Glutamatergic neuron (in vitro differentiated cells): ENCODE measurements at places on chromosomes 1 and 21. TPM values are rescaled to one million over a fixed set of nuclear protein-coding genes. Genes with fewer than 3 reads are reported as not detected.

Gene ZNF593OS
- 4.2 TPM for total RNA-seq

Gene PRAMEF15
- total RNA-seq, result not detected

Gene OPRD1
- 1.2 TPM for total RNA-seq

Gene AMY1A
- total RNA-seq, result not detected

Gene AVPR1B
- total RNA-seq, result not detected

Gene CLCNKA
- total RNA-seq, result 0.34 TPM

Gene CRNN
- total RNA-seq, result not detected

Gene CRP
- total RNA-seq, result not detected

- no peak overlapping the region for H3K4me3 ChIP-seq
- H3K27ac ChIP-seq, result no peak overlapping the region
- no peak for DNase-seq
- no peaks in the 10 kb centered on the region for H3K4me1 ChIP-seq
- H3K36me3 ChIP-seq, result no peaks in the 10 kb centered on the region
- H3K27me3 ChIP-seq, result no peaks in the 10 kb centered on the region
Measured at GRCh38 chr1:169594391-169594790, 8.1 kb upstream of the F5 start.

- no peak overlapping the region for H3K27ac ChIP-seq
- no peaks in the 10 kb centered on the region for H3K4me1 ChIP-seq
- DNase-seq, result no peak
- no peaks in the 10 kb centered on the region for H3K27me3 ChIP-seq
- H3K4me3 ChIP-seq, result no peak overlapping the region
Measured at GRCh38 chr1:198575292-198575691, 34.8 kb upstream of the ATP6V1G3 start.

DNA sequence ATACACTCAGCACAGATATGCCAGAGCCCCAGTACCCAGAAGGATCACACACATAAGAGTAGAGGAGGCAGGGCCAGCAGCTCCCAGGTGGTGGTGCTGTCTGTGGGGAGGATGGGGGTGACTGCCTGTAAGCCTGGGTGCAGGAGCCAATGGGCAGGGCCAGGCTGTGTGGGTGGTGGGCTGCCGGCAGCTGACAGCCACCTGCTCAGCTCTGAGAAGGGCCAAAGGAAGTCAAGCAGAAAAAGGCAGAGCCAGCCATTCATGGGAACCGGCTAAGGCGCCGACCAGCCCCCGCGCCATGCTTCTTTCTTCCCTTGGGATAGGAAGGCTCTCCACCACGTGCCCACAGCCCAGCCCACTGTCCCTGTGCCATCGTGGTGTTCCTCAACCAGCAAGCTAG, 14.1 kb downstream of the PIK3C2B start:
- H3K36me3 ChIP-seq, result no peaks in the 10 kb centered on the region
- H3K4me3 ChIP-seq, result peak overlapping the region; percentile 47
- peaks cover 69% of the 10 kb centered on the region for H3K4me1 ChIP-seq
- peaks cover 11% of the 10 kb centered on the region for H3K27me3 ChIP-seq
- no peak for DNase-seq
- H3K27ac ChIP-seq, result peak overlapping the region; percentile 76

DNA sequence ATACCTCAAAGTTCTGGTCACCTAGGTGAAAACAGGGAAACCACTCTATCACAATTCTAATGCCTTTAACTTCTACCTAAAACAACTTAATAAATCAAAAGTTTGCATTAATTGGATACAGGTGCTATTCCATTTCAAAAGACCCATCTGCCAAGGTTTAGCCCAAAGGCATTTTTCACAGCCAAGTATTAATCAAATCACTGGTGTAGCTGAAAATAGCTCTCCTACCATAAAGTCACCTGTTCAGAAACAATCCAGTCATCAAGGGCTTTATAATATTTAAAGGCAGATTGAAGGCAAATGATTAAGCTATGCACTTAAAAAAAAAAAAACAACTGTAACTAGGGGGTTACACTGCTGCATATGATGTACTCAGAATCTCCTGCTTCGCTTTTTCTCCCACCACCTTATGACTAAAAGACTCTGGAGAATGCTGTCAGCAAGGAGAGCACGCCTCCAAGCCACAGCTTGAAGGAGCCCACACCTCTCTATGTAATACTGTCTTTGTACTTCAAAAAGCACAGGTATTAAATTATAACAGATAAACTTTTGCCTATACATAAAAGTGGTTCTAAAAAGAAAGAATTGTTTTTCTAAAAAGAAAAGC, 20.5 kb downstream of the KIAA0319L start:
- no peak overlapping the region for H3K27ac ChIP-seq
- H3K4me3 ChIP-seq, result no peak overlapping the region

DNA sequence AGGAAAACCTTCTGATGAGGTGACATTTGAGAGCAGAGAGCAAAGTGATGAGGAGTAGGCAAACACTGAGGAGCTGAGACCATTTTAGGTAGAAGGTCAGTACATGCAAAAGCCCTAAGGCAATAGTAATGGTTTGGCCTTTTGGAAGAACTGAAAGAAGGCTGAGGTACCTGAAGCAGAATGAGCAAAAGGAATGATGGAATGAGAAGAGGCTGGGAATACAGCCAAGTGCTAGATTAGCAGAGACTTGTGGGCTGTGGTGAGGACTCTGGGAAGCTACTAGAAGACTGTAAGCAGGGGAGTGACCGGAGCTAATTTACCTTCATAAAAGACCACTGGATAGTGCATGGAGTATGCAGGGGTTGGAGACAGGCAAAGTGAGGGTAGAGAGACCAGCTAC, 77.9 kb downstream of the GFI1 start:
- no peaks in the 10 kb centered on the region for H3K4me1 ChIP-seq
- H3K27me3 ChIP-seq, result peaks cover 2% of the 10 kb centered on the region
- H3K27ac ChIP-seq, result no peak overlapping the region
- no peak for DNase-seq
- H3K36me3 ChIP-seq, result peaks cover 10% of the 10 kb centered on the region

- no peak overlapping the region for H3K4me3 ChIP-seq
- H3K4me1 ChIP-seq, result peaks cover 41% of the 10 kb centered on the region
- H3K27me3 ChIP-seq, result no peaks in the 10 kb centered on the region
- peak overlapping the region; percentile 41 for H3K27ac ChIP-seq
Measured at GRCh38 chr1:214389734-214390133, 108.8 kb downstream of the SMYD2 start.

DNA sequence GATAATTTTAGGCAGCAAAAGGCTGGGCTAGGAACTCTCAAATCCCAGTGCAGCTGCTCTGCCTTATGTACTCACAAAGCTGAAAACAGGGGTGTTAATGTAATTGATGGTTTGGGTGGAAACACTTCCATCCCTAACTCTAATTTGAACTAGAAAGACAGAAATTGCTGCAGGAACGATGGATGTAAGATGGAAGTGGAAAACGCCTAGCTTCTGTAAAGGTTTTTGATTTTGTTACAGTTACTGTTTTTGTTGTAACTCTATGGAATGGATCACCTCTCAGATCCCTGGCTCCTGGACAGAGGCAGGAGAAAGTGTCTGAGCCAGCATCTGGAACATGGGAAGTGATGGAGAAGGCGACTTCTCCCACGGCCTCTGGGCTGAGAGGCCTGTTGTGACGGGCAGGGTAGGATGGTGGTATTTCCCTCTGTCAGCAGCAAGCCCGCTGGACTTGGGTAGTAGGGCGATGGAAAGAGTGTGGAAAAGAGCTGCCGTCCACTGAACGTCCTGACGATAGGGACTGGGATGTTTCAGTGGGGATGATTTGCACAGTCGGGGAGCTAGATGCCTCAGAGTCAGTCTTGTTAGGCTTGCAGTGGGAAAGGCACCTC, 1.6 kb downstream of the TRAF5 start:
- peaks cover 4% of the 10 kb centered on the region for H3K27me3 ChIP-seq
- H3K27ac ChIP-seq, result no peak overlapping the region
- peak overlapping the region; percentile 82 for H3K4me3 ChIP-seq
- no peak for DNase-seq
- no peaks in the 10 kb centered on the region for H3K36me3 ChIP-seq
- H3K4me1 ChIP-seq, result peaks cover 9% of the 10 kb centered on the region

GRCh38 chr1:28565726-28566125, 12.8 kb downstream of the TRNAU1AP start:
- H3K27ac ChIP-seq, result no peak overlapping the region
- no peaks in the 10 kb centered on the region for H3K27me3 ChIP-seq
- H3K4me1 ChIP-seq, result no peaks in the 10 kb centered on the region
- no peaks in the 10 kb centered on the region for H3K36me3 ChIP-seq
- H3K4me3 ChIP-seq, result no peak overlapping the region

- H3K27ac ChIP-seq, result no peak overlapping the region
- H3K4me1 ChIP-seq, result peaks cover 24% of the 10 kb centered on the region
- no peak overlapping the region for H3K4me3 ChIP-seq
- peaks cover 2% of the 10 kb centered on the region for H3K27me3 ChIP-seq
- H3K36me3 ChIP-seq, result no peaks in the 10 kb centered on the region
- no peak for DNase-seq
Measured at GRCh38 chr1:93631626-93632365, 49.8 kb downstream of the BCAR3 start.

GRCh38 chr1:27864264-27864895, 8.0 kb upstream of the THEMIS2 start:
- H3K27ac ChIP-seq, result no peak overlapping the region
- H3K36me3 ChIP-seq, result no peaks in the 10 kb centered on the region
- peaks cover 7% of the 10 kb centered on the region for H3K27me3 ChIP-seq
- no peak for DNase-seq
- H3K4me3 ChIP-seq, result no peak overlapping the region

- H3K4me1 ChIP-seq, result peaks cover 26% of the 10 kb centered on the region
- H3K36me3 ChIP-seq, result peaks cover 4% of the 10 kb centered on the region
- peaks cover 17% of the 10 kb centered on the region for H3K27me3 ChIP-seq
- no peak overlapping the region for H3K27ac ChIP-seq
- H3K4me3 ChIP-seq, result no peak overlapping the region
- no peak for DNase-seq
Measured at GRCh38 chr1:226589008-226589733, 40.6 kb downstream of the STUM start.

- H3K36me3 ChIP-seq, result no peaks in the 10 kb centered on the region
- H3K4me1 ChIP-seq, result peaks cover 5% of the 10 kb centered on the region
- no peaks in the 10 kb centered on the region for H3K27me3 ChIP-seq
- H3K4me3 ChIP-seq, result no peak overlapping the region
Measured at GRCh38 chr1:17503146-17503545, 36.4 kb upstream of the ARHGEF10L start.

GRCh38 chr1:201602413-201603265, 63.7 kb downstream of the NAV1 start:
- peaks cover 6% of the 10 kb centered on the region for H3K27me3 ChIP-seq
- no peak overlapping the region for H3K27ac ChIP-seq
- H3K4me3 ChIP-seq, result no peak overlapping the region
- DNase-seq, result no peak
- peaks cover 20% of the 10 kb centered on the region for H3K4me1 ChIP-seq
- no peaks in the 10 kb centered on the region for H3K36me3 ChIP-seq

DNA sequence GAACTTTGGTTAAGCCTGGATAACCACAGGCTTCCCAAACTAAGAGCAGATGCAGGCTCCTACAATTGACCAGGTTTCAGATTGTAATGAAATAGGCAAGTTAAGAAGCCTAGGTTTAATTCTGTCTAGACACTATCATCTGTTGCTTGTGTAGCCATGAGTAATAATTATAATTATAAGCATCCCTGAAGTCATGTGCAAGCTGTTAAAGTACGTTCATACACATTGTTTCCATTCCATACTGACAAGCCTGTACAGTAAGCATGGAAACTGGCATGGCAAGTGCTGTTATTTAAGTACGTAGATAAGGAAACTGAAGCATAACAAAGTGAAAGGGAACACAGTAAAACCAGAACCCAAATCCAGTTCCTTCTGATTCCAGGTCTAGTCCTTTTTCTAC, 557.2 kb upstream of the BEND5 start:
- no peak overlapping the region for H3K27ac ChIP-seq
- no peaks in the 10 kb centered on the region for H3K27me3 ChIP-seq
- H3K36me3 ChIP-seq, result no peaks in the 10 kb centered on the region
- DNase-seq, result no peak

DNA sequence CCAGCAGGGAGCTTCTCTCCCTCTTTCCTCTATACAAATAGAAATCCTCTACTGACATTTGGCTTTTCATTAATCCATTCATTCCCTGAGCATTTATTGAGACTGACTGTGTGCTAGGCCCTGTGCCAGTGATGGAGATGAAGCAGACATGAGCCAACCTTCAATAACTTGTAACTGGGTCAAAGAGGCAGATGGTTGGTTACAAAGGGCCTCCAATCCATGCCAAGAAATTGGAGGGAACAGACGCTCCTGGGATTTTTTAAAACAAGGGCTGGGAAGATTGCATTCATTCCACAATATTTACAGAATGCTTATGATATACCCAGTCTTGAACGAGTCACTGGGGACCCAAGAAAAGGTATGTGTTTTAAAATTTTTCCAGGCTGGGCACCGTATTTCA, 6.2 kb downstream of the HPCAL4 start:
- H3K4me1 ChIP-seq, result no peaks in the 10 kb centered on the region
- DNase-seq, result no peak
- no peak overlapping the region for H3K27ac ChIP-seq
- H3K36me3 ChIP-seq, result peaks cover 5% of the 10 kb centered on the region
- no peak overlapping the region for H3K4me3 ChIP-seq
- peaks cover 35% of the 10 kb centered on the region for H3K27me3 ChIP-seq

- no peak overlapping the region for H3K27ac ChIP-seq
- no peak overlapping the region for H3K4me3 ChIP-seq
- no peak for DNase-seq
- peaks cover 6% of the 10 kb centered on the region for H3K27me3 ChIP-seq
- peaks cover 2% of the 10 kb centered on the region for H3K4me1 ChIP-seq
Measured at GRCh38 chr1:6591222-6591621, 11.4 kb downstream of the ZBTB48 start.

DNA sequence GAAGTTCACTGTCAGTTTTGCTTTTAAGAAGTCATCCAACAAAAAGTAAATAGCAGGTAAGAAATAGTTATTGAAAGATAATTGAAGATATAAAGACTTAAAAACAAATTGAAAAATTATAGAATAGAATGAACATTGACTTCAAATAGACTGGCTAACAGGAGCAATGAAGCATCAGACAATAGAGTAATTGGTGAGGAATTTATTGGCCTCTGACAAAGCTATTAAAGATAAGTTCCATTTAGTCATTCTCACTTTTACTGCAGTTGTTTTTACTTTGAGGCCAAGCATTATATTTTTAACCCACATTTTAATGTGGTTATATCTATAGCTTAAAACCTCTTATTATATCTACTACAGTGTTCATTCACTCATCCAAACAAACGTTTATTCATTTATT, 228.8 kb upstream of the ADGRL2 start:
- no peaks in the 10 kb centered on the region for H3K36me3 ChIP-seq
- H3K27ac ChIP-seq, result no peak overlapping the region
- H3K4me3 ChIP-seq, result no peak overlapping the region

DNA sequence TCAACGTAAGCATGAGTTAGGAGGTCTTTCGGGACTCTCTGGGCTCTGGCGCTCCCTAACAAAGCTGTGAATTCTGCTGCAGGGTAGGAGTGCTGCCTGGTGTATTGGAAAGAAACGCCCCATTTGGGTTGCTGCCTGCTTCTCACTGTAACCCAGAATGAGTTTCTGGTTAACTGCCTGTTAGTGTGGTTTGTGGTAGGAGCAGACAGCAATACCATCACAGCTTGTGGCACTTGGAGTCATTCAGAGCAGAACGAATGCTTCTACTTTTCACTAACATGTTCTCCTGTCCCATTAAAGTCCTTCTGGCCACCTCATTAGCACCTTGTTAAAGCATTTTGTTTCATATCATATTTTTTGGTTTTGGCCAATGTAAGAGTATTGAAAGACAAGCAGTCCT, 18.1 kb downstream of the MAP3K7CL start:
- H3K4me1 ChIP-seq, result no peaks in the 10 kb centered on the region
- H3K27ac ChIP-seq, result no peak overlapping the region
- no peak for DNase-seq
- no peak overlapping the region for H3K4me3 ChIP-seq
- H3K27me3 ChIP-seq, result peaks cover 3% of the 10 kb centered on the region

GRCh38 chr1:43769350-43769908, 62.1 kb downstream of the ST3GAL3 start:
- DNase-seq, result no peak
- no peaks in the 10 kb centered on the region for H3K27me3 ChIP-seq
- no peaks in the 10 kb centered on the region for H3K36me3 ChIP-seq
- H3K27ac ChIP-seq, result no peak overlapping the region
